ENCODE measurements at places on chromosomes 1 and 21. TPM values are rescaled to one million over a fixed set of nuclear protein-coding genes. Genes with fewer than 3 reads are reported as not detected.

DNA sequence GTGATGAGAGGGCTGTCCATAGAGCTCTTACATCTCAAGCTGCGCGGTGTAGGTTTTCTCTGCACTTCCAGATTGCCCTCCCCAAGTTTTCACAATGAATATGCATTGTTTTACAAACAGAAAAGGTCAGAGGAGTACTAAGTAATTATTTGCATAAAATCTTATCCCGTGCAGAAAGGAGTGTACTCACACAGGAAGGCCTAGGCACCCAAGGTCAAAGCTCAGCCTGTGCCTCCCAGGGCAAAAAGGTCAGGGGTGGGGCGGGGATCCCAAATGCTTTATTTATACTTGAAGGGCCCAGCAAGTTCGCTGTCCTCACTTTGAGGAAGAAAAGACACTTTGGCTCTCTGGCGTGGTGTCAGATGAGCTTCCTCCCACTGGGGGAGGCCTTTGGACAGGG lies 10.3 kb upstream of the KCNE1 start:
- DNase-seq: no peak

DNA sequence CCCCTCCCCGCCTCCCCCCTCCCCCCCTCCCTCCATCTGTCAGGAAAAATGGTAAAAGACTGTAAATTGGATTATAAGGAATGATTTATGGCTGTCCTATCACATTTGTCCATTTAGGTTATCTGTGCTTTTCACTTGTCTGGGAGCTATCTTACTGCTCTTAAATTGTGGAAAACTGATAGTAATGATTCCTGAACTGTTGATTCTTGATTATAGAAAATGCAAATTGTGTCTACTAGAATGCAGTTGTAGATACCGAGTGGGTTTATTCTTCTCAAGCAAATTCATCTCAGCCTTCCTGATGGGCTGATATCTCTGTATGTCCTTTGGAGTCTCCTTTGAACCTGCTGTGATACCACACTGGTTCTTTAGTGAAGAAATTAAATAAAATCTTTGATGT lies 12.3 kb downstream of the RYR2 start:
- no peak for DNase-seq

DNA sequence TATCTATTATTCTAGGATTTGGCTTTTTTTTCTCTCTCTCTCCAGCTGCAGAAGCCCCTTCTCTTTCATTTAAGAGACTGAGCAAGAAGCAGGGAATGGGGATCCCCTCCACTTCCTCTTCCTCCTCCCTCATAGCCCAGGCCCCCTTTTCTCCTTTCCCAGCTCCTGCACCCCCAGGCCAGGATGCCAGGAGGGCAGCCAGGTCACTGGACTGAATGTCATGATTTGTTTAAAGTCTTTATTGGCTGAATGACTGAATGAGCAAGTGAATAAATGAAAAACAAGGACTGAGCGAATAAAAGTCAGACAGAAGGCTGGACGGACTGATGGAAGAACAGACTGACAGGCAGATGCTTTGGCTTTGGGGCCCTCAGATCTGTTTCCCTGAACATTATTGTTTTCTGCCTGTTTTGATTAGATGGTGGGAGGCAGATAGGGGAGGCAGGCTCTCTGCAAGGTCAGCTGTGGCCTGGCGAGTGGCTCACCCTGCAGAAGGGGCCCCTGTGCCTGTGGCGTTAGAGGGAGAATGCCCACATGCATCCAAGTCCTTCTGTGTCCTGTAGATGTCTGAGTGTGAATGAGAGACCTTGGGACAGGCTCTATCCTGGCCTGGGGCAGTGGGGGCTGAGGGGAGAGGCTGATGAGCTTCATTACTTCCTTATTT lies 20.3 kb upstream of the ADGRB2 start:
- DNase-seq: no peak

DNA sequence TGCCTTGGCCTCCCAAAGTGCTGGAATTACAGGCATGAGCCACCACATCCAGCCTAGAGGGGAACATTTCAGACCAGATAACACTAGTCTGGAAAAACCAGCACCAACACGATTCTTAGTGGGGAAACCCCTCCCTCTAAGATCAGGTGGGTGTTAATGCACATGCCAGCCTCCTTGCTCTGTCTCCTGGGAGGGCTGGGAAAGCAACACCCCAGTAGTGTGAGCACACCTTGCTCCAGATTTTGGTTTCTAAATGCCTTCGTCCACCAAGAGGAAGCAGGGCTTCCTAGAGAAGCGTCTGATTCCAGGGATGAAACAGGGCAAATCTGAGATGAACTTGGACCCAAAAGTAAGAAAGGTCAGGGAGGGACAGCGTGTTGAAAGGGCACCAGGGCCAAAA lies 2.2 kb upstream of the KRTAP10-4 start:
- DNase-seq: no peak

- no peak for DNase-seq
These were observed 13.1 kb upstream of the UBR4 start for GRCh38 chr1:19222979-19223824.

DNA sequence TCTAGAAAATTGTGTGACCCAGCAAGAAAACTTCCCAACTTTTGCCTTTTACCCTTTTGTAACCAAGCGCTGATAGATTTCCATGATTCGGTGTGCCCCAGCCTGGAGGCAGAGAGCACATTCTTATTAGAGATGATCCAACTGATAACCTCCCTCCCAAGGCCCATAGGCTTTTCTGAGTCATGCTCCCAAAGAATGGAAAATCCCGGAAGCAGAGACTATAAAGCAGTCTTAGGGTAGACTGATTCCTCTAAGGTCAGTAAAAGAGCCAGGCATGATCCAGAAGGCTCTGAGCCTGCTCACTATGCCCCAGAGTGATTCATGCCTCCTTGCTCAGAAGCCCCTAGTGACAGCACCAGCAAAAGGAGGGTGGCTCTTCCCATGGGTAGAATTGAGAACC lies 4.3 kb downstream of the CAMK1G start:
- DNase-seq: no peak

Gene HSF2BP
- not detected for total RNA-seq

Gene ARID1A
- total RNA-seq: 29.4 TPM
